Hair follicular keratinocyte (primary cell): ENCODE measurements at places on chromosomes 7 and 10. TPM values are rescaled to one million over a fixed set of nuclear protein-coding genes. Genes with fewer than 3 reads are reported as not detected.

The LRRC17 gene
- 0.42 TPM in 1 of 2 replicates, not detected in the other for total RNA-seq

The SORCS3 gene
- total RNA-seq = not detected in 2 replicates

The MBL2 gene
- total RNA-seq = not detected in 2 replicates

The RBP3 gene
- total RNA-seq = not detected in 2 replicates

The ZFAND4 gene
- 4.3 and 6.1 TPM in 2 replicates for total RNA-seq

The VWA2 gene
- total RNA-seq = 2.4 and 2.7 TPM in 2 replicates

The ABCA13 gene
- 0.46 and 0.62 TPM in 2 replicates for total RNA-seq

The ACTL6B gene
- not detected in 2 replicates for total RNA-seq

The SPDYE16 gene
- total RNA-seq = not detected in 2 replicates

The LRRC18 gene
- total RNA-seq = not detected in 2 replicates

The GHRHR gene
- total RNA-seq = not detected in 2 replicates

The RET gene
- 0.11 and 2.5 TPM in 2 replicates for total RNA-seq

The MYL10 gene
- not detected in 2 replicates for total RNA-seq

The HABP2 gene
- not detected in 2 replicates for total RNA-seq
